Right renal pelvis (tissue), 4 donors: ENCODE measurements at places on chromosomes 16 and 17.
A peak's percentile ranks its signal among the peaks of the same experiment; 100 is the strongest.

GRCh38 chr17:36731811-36732210 lies 130.4 kb downstream of the MRM1 start:
- no peak for DNase-seq

DNA sequence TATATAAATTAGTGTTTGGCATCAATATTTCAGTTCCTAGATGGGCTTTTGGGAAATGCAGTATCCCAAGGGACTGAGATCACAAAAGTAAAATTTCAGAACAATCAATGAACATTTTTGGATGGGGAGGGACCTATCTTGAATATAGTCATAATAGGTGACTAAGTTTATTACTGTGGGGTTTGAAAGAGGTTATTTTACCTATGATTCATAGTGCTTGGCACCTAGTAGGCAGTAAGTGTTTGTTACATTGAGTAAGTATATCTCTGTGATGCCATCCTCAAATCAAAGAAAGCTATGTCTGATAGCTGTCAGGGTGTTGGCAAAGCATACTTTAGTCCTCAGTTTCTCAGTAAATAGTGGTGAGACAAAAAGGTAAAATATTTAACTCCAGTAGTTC lies 36.9 kb downstream of the ZNF207 start:
- no peak for DNase-seq

- DNase-seq, result no peak
Observed at GRCh38 chr17:16820161-16820877, 130.3 kb downstream of the CCDC144A start.

GRCh38 chr17:14337596-14338079 lies 36.8 kb downstream of the HS3ST3B1 start:
- no peak for DNase-seq

GRCh38 chr17:59506894-59507726 lies 58.3 kb upstream of the DHX40 start:
- no peak for DNase-seq

DNA sequence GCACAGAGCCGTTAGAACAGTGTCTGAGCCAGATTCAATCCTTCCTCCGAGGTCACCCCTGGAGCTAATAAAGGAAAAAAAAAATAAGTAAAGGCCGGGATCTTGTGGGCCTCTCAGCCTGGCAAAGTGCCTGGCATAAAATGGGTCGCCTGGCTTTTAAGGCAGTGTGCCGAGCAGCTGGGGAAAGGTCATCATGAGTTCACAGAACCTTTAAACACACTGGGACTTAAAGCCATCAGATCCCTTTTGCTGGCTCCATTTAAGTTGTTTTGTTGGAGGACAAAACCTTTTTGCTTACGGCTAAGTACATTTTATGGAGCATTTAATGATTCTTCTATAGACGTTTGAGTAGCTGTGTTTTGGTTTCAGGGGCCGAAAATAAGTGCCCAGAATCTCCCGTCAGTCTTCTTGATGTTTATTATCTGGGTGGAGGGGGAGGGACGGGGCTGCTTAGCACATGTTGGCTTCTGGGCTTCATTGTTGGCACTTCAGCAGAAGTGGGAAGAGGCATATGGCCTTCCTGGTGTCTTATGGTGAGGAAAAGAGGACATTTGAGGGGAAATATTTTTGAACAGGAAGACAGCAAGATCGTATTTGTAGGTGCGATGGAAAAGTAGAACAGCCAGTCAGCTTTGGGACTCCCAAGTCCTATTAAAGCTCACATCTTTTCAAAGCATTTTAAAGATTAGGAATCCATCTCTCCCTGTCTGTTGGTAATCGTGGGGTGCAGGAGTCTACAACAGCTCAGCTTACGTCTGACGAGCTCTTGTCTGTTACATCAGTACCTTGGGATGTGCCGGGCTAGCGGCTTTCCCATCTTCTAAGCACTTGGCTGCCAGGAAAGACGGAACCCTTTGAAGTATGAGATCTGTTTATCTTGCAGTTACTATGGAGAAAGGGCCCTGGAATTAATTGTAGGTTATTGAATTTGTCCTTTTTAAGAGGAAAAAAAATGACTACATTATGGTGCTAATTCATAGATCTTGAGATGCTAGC lies 31.1 kb downstream of the RBFOX1 start:
- no peak for DNase-seq

DNA sequence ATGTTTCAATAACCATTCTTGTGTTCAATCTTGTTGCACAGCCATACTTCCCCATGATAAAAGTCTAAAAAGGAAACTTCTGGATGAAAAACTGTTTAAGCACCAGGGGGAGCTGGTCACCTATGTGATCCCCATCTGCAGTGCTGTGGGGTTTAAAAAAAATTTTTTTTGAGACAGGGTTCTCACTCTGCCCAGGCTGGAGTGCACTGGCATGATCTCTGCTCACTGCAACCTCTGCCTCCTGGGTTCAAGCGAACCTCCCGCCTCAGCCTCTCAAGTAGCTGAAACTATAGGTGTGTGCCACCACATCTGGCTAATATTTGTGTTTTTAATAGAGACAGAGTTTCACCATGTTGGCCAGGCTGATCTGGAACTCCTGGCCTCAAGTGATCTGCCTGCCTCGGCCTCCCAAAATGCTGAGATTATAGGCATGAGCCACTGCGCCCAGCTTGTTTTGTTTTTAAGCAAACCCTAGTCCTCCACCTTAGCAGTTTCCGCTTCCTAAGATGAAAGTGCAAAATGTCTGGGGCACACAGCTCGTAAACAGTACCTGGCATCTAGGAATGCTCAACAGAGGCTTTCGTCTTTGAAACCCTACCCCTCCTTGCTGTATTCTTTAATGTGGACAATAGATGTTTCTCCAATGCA lies 25.4 kb downstream of the DNAJA2 start:
- no peak for DNase-seq

- DNase-seq, result peak; percentile 78
Observed at GRCh38 chr16:49733313-49734009, 122.5 kb downstream of the ZNF423 start.
